Activated CD4-positive, alpha-beta T cell treated with anti-CD3 and anti-CD28 coated beads, Interleukin-2, amount 50 U/mL, for 4 hours (primary cell): ENCODE measurements at places on chromosomes 11 and 22.

- no peak for DNase-seq
Observed at GRCh38 chr11:130052567-130052966, 17.1 kb upstream of the APLP2 start.

DNA sequence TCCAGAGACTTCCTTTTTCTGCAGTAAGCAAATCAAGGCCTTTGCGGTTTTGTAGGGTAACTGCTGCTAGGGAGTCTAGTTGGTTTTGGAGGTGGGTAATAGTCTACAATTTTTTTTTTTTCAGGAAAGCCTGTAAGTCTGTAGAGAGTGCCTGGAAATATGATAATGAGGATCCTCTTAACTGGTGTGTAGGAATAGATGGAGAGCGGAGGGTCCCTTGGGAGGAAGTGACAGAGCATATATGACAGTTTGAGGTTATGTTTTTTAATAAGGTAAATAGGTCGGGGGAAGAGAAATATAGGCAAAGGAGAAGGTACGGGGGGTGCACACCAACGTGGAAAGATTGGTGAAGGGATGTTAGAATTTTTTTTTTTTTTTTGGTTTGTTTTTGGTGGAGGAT is 25.9 kb downstream of the ZNF195 start:
- no peak for DNase-seq

- no peak for DNase-seq
Observed at GRCh38 chr22:35452351-35452781, 52.4 kb downstream of the MCM5 start.

GRCh38 chr11:111654601-111655000 is 52.4 kb downstream of the SIK2 start:
- DNase-seq = no peak

GRCh38 chr11:133581091-133581490 is 48.8 kb upstream of the OPCML start:
- no peak for DNase-seq

- no peak for DNase-seq
Observed at GRCh38 chr11:118051136-118051610, 25.7 kb upstream of the TMPRSS4 start.

DNA sequence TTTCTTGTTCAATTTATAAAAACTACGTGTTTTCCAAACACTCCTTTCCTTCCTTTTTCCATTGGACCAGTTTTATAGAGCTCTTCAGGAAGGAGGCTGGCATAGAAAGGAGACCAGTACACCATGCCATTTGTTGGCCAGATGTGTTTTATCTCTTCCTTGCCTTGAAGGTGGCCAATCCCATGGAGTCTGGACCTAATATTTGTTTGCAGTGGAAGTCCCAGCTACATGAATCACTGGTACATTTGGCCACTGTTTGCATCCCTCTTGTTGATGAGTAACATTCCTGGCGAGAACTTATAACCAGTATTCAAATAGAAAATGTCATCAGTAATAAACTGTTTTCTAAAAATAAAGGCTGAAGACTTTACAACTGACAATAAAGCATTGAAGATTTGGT is 110.2 kb downstream of the ANO3 start:
- no peak for DNase-seq

DNA sequence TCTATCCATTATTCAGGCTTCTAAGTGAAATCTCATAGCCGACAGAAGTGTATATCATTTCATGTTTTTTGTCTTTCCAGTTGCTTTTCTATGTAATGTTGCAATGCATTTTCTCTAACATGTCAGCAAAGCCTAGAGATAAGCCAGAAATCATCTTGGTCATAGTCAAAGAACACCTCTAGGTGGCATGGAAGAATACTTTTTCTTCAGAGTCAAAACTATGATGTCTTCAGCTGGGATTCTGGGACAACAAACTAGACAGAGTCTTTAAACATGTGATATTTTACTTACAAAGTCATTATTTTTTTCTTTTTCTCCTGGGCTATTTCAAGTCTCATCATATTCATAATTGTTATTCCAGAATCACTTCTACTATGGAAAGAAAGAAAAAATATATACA is 4.4 kb downstream of the GAS2 start:
- no peak for DNase-seq

DNA sequence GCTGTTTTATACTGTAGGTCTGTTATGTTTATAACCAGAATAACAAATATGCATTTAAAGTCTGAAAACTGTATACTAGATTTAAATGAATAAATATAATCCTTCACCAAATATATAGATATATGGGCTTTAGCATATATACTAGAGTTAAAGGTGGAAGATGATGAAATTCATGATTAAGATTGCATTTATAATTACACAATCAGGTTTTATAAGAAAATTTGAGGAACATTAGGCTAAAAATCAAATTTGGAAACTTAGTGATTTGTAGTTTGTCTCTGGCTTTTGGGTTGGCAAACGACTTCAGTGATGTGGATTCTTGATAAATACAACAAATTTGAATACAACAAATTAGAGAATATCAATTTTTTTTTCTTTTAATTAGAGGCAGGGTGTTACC is 10.0 kb downstream of the BCL2L13 start:
- no peak for DNase-seq

- DNase-seq = no peak
Observed at GRCh38 chr22:20967697-20968211, 699 bp downstream of the AIFM3 start.

DNA sequence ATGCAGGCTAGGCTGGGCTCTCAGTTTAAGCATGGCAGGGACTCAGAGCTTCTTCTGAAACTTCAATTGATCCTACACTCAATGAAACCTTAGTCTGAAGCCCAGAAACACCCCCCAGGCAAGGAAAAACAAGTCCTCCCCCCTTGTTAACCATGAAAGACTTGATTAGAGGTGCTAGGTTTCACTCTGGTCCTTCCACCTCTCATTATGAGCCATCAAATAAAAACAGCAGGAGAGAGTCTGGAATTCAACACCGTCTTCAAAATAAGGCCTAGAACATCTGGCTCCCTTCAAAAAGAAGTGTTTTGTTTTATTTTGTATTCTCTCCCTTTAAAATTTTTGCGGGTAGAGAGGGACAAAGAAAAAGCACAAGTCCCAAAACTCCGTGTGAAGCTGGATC is 95.7 kb downstream of the NAT10 start:
- no peak for DNase-seq

DNA sequence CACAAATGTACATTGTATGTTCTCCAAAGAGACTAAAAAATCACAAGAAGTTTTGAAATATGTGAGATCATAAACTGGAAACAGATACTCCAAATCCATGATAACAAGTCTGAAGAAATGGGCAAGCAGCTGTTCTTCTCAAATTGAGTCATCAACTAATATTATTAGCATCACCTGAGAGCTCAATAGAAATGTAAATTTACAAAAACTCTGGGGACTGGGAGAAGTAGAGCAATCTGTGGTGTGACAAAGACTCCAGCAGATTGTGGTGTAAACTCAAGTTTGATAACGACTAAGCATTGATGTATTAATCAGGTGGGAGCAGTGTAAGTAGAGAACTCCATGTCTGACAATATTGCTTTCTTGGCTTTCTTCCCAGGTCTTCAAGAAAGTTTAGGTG is 53.2 kb downstream of the GLYATL1 start:
- no peak for DNase-seq

DNA sequence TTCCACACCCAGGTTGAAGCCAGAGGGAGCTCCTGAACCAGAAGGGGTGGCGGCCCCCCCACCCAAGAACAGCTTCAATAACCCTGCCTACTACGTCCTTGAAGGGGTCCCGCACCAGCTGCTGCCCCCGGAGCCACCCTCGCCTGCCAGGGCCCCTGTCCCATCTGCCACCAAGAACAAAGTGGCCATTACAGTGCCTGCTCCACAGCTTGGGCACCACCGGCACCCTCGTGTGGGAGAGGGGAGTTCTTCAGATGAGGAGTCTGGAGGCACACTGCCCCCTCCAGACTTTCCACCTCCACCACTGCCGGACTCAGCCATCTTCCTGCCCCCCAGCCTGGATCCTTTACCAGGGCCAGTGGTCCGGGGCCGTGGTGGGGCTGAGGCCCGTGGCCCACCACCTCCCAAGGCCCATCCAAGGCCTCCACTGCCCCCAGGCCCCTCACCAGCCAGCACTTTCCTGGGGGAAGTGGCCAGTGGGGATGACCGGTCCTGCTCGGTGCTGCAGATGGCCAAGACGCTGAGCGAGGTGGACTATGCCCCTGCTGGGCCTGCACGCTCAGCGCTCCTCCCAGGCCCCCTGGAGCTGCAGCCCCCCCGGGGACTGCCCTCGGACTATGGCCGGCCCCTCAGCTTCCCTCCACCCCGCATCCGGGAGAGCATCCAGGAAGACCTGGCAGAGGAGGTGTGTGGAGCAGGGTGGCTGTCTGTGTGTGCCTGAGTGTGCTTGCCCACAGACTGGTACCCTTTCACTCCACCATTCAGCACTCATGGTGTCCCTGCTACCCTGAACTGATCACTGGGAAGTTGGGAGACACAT is 6.7 kb downstream of the PHOX2A start:
- no peak for DNase-seq

DNA sequence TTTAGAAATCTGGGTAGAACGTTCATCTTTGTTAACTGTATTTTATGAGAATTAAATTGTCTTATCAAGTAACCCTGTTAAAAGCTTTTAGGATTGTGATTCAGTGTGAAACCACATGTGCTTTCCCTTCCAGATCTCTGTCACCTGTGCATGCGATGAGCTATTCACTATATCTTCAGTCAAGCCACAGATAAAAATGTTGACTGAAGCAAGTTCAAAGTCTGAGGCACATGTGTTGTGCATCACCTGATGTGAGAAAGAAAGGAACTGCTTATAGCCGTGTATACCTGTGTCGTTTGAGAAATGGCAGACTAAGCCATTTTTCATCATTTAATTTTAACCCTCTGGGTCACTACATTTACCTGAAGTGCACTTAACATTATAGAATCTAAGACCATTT is 1088.9 kb upstream of the TENM4 start:
- no peak for DNase-seq

GRCh38 chr11:66080055-66080817 is 10.2 kb downstream of the PACS1 start:
- DNase-seq = peak; percentile 76

DNA sequence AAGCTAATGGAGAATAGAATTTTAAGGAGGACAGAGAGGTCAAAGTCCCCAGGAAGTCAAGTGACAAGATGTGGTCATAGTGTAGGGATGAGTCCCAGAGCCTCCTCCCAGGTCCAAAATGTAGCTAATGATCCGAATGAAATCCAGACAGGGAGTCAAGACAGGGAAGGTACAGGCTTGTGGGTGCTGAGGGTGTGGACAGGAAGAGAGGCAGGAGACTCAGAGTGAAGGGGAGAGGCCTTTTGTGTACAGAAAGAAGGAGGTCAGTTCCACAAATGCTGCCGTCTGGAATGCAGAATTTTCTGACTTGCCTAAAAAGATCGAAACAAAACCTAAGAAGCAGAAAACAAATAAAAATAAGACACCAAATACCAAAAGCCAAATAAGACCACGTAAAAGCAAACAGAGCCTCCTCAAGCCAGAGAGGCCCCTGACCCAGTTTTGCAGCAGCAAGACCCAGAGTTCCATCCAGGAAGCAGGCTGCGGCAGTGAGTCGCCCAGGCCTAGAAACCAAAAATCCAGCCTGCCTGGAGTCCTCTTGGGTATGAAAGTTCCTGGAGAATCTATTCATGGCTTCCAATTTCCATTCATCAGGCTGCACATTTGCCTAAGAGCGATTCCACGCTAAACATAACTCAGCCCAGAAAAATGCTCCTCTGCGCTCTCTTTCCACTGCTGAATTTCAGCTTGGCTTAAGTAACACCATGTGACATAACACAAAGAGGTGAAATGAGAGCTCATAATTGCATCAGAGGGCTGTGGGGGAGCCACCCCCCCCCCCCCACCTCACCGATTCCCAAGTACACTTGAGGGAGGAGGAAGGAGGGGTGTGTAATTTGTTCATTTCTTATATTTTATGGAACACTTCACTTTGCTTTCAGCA is 71.2 kb downstream of the KIRREL3 start:
- DNase-seq = no peak

- no peak for DNase-seq
Observed at GRCh38 chr11:23423104-23423503, 562.8 kb upstream of the CCDC179 start.

DNA sequence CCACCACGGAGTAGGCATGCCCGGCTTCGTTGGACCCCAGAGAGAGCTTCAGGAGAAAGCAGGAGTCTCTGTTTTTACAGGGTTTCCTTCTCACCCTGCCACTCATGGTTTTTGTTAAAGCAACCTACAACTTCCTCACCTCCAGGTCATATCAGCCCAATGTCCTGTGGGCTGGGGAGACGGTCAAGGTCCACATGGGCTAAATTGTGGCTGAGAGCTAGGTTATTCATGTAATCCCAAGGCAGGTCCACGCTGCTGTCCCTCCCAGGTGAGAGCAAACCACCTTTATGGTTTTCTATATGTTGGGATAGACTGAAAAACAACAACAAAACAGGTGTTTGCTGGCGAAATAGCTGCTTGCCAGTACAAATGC is 19.5 kb downstream of the TSPAN32 start:
- DNase-seq = no peak

- no peak for DNase-seq
Observed at GRCh38 chr11:44285756-44286155, 24.2 kb downstream of the ALX4 start.

GRCh38 chr11:10838083-10838482 is 19.8 kb downstream of the ZBED5 start:
- DNase-seq = no peak

- no peak for DNase-seq
Observed at GRCh38 chr11:58600510-58600909, 21.6 kb downstream of the ZFP91 start.

DNA sequence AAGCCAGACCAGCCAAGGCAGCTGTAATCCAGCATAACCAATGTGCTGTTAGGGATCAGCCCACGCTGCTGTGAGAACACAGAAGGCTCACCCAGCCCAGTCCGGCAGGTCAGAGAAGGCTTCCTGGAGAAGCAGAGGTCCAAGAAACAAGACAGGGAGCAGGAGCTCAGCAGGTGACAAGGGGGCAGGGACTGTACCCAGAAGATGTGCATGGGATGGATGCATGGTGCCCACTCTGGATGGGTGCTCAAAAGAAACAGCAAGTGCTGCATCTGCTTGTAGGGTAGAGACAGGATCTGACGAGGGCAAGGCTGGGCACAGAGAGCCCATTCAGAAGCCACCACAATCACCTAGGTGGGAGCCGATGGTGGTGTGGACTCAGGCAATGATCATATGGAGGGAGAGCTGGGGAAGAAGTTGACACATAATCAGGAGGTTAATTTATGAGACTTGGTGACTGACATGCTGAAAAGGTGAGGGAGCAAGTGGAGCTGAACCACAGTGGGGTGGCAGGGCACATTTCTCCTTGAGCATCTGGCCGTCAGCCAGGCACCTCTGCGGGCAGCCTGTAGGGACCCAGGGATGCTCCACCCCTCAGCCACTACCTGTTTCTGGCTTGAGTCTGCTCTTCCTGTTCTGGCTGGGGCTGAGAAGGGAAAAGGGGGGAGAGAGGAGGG is 102.3 kb upstream of the DRD2 start:
- DNase-seq = no peak

DNA sequence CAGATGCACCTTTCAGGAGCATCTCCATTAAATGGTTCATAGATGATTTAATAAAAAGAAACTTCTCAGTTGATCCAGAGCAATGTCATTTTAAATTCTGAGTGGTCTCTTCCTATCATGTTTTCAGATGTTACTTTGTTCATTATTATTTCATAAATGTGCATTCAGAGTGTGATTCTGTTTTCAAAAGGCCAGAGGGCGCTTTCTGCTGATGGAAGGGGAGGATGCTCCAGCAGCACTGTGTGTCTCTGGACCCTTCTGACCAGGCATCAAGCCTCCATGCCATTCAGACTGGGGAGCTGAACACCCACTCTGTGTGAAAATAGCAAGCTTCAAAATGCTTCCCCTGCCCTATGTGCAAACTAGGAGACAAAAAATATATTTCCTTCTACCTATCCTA is 23.9 kb upstream of the CRTAM start:
- no peak for DNase-seq

- no peak for DNase-seq
Observed at GRCh38 chr11:60357771-60358170, 20.6 kb upstream of the MS4A7 start.
